ENCODE measurements at places on chromosomes 6 and 20.
A peak's percentile ranks its signal among the peaks of the same experiment; 100 is the strongest.

GRCh38 chr20:20946122-20946759 lies 159.9 kb downstream of the LINC00237 start:
- no peak for DNase-seq

DNA sequence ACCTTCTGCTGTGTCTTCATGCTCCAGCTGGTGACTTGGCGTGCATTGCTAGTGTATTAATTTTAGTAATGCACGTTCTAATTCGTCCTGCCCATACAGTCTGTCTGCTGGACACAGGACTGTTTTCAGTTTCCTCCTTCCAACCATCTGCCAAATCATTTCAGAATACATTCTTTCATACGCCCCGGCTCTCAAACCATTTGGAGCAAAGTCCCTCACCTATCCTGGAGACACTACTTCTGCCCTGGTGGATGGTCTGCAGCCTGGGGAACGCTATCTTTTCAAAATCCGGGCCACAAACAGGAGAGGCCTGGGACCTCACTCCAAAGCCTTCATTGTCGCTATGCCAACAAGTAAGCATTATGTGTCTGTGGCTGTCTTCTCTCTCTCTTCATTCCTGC lies 60.5 kb downstream of the FNDC1 start:
- no peak for DNase-seq

DNA sequence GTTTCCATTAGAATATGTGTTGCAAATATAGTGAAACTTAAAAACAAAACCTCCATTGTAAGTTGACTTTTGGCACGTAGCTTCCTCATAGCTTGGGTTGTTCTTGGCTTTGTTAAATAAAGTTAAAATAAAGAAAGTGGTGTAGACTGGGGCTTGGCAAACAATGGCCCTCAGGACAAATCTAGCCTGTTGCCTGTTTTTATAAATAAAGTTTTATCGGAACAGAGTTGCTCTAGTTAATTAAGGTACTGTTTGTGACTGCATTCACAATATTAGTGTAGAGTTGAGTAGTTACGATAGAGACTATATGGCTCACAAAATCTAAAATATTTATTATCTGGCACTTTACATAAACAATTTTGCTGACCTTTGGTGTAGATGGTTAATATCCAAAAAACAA lies 168.8 kb downstream of the CDKAL1 start:
- no peak for DNase-seq

DNA sequence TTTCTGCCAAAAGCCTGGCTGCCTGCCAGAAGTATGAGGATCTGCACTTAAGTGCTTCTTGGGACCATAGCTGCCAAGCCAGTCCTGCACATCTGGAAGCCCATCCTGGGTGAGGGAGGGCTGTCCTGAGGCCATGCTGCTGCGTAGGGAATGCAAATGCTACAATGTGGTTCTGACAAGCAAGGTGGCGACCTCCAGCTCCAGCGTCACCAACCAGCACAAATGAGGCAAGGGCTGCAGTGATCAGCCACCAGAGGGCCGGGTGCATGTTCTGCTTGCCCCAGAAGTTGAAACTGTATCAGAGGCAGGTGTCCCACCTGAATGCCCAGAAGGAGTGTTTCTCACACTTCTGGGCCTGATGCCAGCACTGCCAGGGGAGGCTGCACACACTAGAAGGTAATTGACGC lies 99.1 kb upstream of the KCNQ5 start:
- DNase-seq, result no peak

GRCh38 chr20:59004763-59005522 lies 2.1 kb downstream of the CTSZ start:
- DNase-seq, result no peak

DNA sequence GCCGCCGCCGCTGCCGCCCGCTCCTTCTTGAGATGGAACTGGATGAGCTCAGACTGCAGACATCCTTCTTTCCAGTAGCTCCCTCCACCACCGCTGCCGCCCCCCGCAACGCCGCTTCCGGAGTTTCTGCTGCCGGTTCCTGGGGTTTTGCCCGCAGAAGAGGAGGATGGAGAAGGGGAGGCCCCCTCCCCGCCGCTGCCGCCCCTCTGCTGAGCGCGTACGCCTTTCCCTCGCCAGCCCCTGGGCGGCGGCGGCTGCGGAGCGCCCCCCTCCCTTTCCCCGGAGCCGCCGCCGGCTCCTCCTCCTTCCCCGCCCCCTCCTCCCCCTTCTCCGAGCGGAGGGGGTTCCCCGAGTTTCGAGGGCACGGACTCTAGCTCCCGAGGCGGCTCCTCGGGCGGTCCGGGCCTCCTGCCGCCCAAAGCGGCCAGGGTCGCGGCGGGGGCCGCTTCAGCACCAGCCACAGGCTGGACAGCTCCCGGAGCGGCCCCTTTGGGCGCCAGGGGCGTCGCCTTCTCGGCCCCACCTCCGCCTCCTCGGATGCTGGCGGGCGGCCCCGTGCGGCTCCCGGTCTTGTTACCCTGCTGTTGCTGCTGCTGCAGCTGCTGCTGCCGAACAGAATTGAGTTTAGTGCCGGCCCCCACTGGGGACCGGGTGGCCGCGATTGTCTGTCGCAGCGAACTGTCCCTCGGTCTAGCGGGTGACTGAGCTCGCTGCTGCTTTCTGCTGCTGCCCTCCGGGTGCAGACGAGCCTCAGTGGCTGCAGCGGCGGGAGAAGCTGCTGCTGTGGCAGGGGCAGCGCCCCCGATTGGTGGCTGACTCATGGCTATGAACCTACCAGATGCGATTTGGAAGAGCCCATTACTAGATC lies 3.1 kb downstream of the MTCL3 start:
- peak; percentile 63 for DNase-seq

DNA sequence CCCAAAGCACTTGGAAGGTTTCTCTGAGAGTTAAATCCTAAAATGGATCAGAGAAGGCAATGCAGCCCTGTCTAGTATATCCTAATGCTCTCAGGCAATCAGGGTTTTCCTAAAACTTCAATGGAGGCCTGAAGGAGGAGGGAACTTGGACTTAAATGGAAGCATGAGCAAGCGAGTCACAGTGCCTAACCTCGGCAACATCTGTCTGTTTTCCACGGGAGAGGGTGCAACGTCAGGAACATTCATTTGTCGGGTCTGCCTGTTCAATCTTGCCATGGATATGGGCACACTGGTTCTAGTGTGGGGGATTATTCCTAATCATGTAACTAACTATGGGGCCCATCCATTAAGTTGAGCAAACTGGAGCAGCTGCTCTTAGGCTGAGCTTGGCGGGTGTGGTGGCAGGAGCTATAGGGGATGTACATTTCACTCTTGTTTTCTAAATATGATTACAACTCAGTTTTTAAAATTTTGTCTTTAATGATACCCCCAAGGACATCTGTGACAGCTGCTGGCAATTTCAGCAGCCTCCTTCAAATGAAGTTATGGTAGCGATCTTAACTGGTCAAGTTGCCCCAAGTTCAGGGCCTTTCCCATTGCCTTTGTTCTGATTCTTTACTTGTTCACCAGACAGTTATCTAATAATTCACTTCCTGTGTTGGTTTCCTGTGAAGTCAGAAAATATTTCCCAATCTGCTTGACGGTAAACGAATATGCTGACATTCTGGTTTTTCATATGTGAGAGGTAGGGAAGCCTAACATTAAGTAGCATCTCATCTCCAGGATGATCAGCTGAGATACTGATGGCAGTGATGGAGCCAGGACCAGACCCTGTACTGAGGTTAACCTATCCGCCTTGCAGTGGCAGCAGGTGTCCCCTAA lies 21.6 kb downstream of the DSE start:
- DNase-seq, result no peak

DNA sequence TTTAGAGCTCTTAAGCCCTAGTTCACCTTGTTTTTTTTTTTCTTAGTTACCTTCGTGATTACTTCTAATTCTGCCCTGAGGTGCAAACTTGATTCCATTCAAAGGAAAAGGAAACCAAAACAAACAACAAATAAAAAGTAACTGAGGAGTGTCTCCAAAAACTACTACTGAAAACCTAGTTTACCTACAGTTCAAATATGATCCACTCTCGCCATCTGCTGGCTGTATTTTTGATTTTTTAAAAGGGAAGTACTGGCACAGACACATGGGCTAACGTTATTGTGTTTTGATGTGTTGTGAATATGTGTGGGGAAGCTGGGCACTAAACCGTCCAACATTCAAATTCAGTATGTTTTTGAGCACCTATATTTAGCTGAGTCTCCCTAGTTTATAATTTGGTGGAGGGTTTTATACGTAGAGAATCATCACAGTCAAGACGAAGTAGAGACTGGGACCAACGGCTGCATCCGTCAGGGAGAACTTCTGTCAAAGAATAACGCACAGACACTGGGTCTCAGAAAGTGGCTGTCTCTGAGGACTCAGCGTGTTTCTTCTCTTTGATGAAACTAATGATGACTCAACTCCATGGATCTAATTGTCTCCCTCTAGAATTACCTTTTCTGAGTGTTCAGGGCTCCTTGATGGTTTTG lies 373.5 kb upstream of the BTBD3 start:
- DNase-seq, result no peak

DNA sequence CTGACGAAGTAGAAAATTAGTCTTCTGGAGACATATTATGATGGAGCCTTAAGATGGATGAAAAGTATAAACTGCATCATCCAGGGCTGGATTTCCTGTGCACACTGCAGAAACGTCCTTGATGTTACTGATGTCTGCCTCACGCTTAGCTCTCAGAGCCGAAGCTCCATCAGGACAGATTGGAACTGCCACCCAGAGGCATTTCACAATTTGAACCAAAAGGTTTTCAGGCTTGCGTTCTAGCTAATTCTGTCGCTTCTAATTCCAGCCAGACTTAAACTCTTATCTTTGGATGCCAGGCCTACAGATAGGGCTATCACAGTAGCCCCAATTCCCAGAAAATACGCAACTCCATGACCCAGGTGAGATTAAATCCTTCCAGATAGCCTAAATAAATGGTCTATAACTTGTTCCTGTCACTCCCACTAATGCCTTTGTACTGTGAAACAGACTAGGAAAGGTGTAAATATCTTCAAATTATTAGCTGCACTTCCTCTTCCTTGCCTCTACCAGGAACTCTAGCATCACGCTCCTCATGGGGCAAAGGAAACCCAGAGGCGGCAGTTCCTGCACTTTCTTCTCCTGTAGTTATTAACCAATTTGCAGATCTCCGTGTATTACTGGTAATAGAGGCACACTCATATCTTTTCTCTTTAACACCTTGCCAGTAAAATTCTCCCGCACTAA lies 634.6 kb downstream of the PRKN start:
- no peak for DNase-seq

GRCh38 chr6:35611240-35611639 lies 77.5 kb downstream of the FKBP5 start:
- no peak for DNase-seq

DNA sequence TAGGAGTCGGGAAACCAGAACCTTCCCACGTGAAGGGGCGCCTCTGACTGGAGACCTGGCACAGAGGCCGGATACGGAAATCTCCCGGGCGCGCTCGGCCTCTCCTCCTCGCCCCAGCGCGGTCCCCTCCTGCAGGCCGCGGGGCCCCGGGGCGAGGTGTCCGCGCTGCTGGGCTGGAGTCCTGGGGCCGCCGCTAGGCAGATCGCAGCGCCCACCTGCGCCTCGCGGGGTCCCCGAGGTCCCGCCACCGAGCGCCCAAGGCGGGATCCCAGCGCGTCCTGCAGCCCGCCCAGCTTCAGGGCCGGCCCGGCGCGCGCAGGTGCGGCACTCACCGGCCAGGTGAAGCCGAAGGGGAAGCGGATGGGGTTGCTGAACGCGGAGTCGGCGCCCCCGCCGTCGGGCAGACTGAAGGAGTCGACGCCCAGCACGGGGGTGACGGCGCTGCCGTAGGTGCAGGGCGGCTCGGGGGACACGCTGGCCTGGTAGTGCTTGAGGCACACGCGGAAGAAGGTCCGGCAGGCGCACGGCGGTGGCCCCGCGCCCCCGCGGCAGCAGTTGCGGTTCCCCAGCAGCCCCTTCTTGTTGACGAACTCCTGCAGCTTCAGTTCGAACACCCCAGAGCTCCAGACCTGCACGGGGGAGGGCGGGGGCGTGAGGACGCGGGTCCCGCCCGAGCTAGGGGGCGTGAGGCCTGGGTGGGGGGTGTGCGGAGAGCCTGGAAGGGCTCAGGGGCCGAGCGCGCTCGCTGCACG lies 1.5 kb downstream of the DLL1 start:
- DNase-seq, result no peak

- peak; percentile 31 for DNase-seq
These were observed 61.2 kb upstream of the SGK1 start for GRCh38 chr6:134379076-134379475.

GRCh38 chr6:161128680-161129196 lies 137.2 kb downstream of the MAP3K4 start:
- peak; percentile 25 for DNase-seq

DNA sequence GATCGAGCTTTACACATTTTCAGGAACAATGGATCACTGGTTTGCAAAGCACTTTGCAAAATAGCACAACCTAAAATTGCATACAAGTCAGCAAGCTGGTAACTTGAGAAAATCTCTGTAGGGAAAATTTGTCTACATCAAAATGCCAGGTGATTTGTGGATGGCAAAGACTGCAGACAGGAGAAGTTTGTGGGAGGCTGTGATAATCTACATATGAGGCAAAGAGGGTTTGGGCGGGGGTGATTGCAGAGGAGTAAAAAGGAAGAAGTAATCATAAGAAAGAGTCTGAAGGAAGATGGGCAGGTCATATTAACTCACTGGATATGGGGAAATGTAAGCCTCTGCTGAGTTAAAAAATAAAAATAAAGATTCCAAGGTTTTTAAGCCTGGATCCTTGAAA lies 166.3 kb upstream of the STXBP5 start:
- DNase-seq, result no peak

DNA sequence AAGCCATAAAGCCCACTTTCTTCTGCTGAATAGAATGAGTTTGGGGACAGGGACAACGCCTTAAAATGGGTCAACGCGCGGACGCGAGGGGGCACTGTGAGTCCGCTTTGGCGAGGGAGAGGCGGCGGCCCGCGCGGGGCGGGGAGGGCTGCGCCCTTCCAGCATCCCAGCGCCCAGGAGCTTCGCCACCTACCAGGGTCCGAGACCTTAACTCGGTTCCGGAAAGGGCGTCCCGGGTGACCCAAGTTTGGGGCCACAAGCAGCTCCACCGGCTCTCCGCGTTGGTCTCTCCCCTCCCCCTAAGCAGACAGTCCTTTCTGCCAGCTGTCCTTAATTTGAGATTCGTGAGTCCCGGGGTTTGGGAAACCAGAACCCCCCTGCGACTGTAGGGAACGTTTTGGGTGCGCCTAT lies 1.8 kb upstream of the SAMD5 start:
- DNase-seq, result peak; percentile 62

- DNase-seq, result no peak
These were observed 99.6 kb upstream of the QKI start for GRCh38 chr6:163314791-163315470.

DNA sequence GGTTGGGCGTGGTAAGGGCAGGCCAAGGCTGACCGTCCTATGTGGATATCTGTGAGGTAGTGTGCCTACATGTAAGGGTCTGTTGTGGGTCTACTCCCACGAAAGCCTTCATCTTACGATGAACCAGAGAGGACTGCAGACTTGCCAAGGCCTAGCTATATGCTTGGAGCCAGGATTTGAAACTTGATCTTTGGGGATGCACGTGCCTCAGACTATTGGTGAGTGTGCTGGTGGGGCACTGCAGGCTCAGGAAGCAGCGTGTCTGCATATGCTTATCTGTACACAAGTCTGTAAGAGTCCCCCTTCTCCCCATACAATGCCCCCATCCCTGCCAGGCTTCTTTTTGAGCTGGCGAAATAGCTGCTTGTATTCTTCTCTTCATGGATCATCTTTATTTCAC lies 17.9 kb downstream of the PLCG1 start:
- DNase-seq, result no peak

GRCh38 chr6:100269189-100269588 lies 195.5 kb downstream of the SIM1 start:
- DNase-seq, result no peak

- no peak for DNase-seq
These were observed 192.0 kb downstream of the LRFN2 start for GRCh38 chr6:40395066-40395697.

GRCh38 chr6:66418906-66419305 lies 711.9 kb upstream of the EYS start:
- no peak for DNase-seq

- no peak for DNase-seq
These were observed 642 bp downstream of the GZF1 start for GRCh38 chr20:23362392-23363256.
